ENCODE measurements at places on chromosomes 5 and 9.
A peak's percentile ranks its signal among the peaks of the same experiment; 100 is the strongest.

DNA sequence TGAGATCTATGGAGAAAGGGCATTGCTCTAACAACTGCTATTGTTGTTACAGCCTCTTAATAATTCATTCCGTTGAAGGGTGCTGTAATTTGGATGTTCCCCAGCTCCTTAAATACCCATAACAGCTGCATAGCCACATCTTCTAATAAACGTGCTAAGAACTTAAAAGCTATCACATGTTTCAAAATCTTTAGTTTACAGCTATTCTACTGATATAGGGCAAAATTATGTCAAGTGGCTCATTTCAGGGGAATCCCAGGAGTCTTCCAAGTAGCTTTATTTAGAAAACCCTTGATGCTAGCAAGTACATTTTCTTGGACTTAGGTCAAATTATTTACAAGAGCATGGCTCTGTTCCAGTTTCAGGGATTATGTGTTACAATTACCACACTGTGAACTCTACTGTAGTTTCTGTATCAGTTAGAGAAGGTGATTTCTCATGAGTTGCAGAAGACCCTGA lies 990.4 kb upstream of the ACO1 start:
- no peak for DNase-seq

DNA sequence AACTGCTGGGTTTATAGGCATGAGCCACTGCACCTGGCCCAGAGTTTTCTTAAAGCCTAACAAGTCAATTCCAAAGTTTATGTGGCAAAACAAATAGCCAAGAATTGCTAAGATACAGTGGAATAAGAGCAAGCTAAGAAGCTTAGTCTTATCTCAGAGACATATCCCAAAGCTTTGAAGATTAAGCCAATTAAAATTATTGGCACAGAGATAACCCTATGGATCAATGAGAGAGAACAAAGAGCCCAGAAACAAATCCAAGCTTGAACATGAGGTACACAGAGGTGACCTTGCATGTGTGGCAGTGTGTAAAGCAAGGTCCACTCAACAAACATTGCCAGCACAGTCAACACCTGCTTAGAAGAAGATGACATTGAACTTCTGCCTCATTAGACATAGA lies 13.3 kb downstream of the BTNL3 start:
- no peak for DNase-seq

DNA sequence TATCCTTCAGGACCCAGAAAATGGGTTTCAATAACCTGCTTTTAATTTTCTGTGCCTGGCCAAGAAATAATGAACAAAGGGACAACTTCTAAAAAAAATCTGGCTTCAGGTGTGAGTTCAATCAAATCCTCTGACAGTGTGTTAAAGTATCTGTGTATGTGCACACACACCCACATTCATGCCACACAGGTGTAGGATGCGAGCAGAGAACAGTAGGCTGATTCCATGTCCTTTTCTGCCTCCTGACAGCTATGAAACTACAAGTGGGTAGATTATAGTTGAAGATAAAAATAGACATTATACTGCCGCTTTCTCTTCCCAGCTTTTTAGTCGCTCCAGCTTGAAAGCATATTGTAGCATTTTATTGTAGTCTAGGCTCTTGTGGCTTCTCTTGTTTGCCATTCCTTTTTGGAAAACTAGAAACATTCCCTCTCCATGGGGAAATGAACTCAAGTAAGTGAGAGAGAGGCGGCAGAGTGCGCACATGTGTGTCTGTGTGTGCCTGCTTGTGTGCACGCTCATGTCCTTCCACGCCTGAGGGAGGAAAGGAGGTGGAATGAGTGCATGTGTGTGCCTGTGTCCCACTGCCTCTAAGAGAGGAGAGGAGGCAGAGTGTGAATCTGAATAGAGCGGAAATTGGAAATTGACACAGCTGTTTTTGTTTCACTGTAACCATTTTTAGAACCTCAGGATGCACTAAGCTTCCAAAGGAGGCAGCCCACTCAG lies 273.0 kb downstream of the ELAVL2 start:
- DNase-seq = no peak

GRCh38 chr9:115808695-115809094 lies 344.9 kb upstream of the PAPPA start:
- no peak for DNase-seq

DNA sequence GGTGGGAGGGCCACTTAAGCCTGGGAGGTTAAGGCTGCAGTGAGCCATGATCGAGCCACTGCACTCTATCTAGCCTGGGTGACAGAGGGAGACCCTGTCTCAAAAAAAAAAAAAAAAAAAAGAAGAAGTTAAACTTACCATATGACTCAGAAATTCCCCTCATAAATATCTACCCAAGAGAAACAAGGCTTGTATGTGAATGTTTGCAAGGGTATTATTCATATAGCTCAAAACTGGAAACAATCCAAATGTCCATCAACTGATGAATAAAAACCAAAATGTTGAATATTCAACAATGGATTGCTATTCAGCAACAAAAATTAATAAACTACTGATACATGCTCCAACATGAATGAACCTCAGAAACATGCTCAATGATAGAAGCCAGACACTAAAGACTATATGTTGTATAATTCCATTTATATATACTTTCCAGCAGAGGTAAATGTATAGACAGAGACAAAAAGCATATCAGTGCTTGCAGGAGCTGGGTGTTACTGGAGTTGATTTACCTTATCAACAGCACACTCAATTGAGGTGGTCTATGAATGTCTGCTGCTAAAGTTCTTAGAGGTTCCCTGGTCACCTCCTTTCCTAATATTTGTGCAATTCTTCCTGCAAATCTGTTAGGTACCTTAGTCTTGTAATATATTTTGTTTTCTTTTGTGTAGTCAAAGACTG lies 5.3 kb upstream of the SREK1 start:
- DNase-seq = no peak

DNA sequence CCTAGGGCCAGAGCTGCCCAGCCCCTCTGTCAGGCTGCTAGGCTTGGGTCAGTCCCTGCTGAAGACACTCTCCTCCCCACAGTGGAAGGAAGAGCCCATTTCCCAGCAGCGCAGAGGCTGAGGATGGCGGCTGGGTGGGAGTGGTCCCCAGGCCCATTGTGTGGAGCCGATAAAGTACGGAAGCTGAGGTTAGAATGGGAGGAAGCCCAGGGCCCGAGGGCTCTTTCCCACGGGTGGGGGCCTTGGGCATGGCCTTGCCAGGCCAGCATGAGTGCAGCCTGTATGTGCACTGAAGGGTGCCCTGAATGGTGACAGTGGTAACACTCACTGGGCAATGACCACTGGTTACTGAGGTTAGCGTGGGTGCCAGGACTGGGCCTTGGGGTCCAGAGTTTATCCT lies 125.9 kb downstream of the RGS3 start:
- DNase-seq = no peak

DNA sequence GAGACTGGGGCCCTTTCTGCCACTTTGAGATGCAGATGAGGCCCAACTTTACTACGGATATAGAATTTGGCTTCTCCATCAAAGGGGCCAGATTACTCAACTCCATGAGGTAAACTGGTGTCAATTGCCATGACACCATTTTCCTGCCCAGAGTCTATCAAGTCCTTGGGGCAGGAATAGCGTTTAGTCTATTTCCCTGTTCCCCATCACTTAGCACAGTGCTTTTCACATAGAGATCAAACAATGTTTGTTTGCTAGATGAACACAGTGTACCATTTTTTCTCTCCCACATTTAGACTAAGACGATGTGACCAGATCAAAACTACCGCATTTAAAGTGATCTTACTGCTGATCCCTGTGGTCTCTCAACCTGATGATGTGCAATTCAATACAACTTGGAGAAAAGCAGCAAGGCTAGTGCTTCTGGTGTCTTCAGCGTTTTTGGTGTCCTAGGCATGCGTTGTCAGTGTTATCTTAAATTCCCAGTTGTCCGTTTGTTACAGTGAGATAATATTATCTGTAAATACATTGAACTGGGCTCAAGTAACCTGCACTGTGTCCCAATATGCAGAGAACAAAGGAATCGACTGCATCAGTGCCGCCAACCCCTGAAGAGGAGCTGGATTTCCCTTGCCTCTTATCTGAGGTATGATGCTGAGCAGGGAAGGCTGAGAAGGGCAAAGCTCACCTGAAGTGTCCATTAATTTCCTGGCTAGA lies 446.2 kb downstream of the PLK2 start:
- DNase-seq = no peak

GRCh38 chr5:141780952-141781781 lies 97.0 kb downstream of the PCDH1 start:
- no peak for DNase-seq

GRCh38 chr5:165015126-165015525 lies 1509.7 kb downstream of the MAT2B start:
- no peak for DNase-seq

DNA sequence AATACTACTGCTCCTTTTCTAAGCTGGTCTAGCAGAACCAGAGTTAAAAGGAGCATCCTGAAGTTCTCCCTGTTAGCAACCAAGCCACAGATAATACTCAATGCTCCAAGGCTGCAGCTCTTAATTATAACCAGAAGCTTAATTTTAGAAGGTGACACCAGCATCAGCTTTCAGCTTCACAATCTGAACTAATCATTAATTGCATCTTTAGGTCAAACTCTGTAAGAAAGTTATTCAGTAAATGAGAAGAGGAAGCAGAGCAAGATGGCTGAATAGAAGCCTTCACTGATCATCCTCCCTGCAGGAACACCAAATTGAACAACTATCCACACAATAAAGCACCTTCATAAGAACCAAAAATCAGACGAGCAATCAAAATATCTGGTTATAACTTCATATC lies 38.5 kb downstream of the APBA1 start:
- DNase-seq = no peak

GRCh38 chr5:107372723-107373450 lies 297.9 kb downstream of the EFNA5 start:
- DNase-seq = no peak

- no peak for DNase-seq
These were observed 472.7 kb upstream of the CDH9 start for GRCh38 chr5:27511061-27511460.

DNA sequence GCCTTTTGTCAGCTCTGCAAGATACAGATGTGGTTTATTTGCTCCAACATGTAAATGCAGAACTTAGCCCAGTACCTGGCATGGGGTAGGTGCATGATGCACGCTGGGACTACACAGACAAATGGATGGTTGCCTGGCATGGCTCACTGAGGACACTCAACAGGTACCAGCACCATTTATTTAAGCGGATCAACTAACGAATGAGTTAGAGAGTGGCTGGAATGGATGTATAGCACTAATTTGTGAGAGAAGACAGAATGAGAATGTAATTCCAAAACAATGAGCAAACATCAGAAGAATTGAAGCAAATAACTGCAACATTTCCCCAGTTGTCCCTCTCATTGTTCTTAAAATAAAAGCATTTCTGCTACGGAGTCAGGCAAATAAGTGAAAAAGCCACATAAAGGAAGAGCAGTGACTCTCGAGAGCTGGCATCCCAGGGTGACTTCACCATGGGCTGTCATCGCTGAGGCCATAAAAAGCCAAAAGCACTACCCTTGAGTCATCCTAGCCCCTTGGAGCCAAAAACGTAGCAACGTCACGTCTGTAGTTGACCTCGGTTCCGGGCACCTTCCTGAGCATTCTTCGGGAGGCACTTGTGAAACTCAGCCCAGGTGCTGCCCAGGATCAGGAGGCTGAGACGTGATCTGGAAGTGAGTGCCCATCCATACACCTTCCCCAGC lies 290.3 kb downstream of the NSG2 start:
- DNase-seq = no peak

- DNase-seq = no peak
These were observed 220.8 kb downstream of the SNX18 start for GRCh38 chr5:54738118-54738972.

DNA sequence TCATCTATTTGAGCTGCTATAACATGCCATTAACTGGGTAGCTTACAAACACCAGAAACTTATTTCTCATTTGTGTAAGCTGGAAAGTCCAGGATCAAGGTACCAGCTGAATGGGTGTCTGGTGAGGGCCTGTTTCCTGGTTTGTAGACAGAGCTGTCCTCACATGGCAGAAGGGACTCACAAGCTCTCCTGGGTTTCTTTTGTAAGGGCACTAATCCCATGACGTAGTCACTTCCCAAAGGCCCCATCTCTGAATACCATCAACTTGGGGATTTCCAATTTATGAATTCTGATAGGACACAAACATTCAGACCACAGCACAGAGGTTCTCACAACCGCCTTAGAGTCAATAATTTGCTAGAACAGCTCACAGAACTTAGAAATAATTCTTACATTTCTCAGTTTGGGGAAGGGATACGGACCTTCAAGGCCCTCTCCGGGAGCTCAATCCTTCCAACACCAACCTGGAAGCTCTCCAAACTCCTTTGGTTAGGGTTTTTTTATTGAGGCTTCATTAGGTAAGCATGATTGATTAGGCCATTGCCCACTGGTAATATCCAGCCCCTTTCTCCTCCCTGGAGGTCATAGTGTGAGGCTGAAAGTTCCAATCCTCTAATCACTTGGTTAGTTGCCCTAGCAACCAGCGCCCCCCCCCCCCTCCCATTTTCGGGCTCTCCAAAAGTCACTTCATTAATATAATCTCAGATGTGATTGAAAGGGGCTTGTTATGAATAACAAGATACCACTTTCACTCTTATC lies 7.6 kb upstream of the DNAJA1 start:
- no peak for DNase-seq

DNA sequence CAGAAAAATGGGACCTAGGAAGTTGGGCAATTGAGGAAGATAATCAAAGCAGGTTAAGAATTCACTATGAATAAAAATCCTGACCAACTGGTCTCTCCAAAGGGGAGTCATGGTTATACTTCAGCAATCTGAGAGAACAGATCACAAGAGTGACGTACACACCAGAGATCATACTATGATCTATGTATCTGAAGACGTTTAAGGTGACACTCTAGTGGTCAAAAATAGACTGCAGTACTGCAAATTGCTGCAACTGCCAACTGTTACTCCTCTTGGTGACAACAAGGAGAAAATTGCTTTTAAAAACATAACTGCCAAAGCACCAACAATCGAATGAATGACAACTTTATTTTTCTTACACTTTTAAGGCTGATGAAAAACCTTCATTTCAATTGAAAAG lies 4.9 kb downstream of the AK6 start:
- DNase-seq = peak; percentile 20

DNA sequence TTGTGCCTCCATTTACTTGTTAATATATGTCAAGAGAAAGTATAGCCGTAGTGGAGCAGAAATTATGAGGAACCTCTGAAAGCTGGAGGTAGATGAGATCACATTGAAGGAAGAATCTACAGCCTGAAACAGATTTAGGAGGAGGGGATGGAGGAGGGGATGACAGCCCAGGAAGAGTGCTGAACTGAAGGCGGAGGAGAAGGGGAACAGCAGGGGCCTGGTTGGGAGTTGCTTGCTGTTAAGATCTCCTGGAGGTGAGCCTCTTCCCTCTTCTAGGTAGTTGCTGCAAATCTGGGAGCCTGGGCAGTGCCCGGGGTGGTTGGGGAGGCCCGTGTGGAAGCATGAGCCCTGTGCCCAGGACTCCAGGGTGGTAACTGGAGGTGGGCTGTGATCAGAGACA lies 111.8 kb upstream of the SEMA6A start:
- no peak for DNase-seq

- no peak for DNase-seq
These were observed 146.4 kb downstream of the HACD4 start for GRCh38 chr9:20884985-20885593.

GRCh38 chr5:58818465-58818864 lies 235.6 kb downstream of the RAB3C start:
- no peak for DNase-seq

All from GM12891 (cell line).